ENCODE measurements at places on chromosomes 12 and 14.
A peak's percentile ranks its signal among the peaks of the same experiment; 100 is the strongest.

- DNase-seq = no peak
These were observed 2.3 kb downstream of the JDP2 start for GRCh38 chr14:75430116-75430515.

- DNase-seq = peak; percentile 31
These were observed 24.9 kb upstream of the C12orf76 start for GRCh38 chr12:110073049-110073831.

DNA sequence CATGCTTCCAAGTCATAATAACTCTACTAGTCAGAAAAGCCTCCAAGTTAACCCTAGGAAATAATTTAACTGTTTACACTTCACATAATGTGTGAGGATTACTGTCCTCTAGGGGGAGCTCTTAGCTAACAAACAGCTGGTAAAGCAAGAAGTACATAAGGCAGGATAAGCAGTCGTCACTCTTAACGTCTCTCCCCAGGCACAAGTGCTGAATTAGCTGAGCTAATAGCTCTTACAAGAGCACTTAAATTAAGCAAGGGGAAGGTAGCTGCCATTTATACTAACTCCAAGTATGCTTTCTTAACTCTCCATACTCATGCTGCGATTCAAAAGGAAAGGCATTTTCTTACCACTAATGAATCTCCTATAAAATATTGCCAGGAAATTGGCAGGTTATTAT, 79.3 kb upstream of the TSPAN11 start:
- peak; percentile 84 for DNase-seq

DNA sequence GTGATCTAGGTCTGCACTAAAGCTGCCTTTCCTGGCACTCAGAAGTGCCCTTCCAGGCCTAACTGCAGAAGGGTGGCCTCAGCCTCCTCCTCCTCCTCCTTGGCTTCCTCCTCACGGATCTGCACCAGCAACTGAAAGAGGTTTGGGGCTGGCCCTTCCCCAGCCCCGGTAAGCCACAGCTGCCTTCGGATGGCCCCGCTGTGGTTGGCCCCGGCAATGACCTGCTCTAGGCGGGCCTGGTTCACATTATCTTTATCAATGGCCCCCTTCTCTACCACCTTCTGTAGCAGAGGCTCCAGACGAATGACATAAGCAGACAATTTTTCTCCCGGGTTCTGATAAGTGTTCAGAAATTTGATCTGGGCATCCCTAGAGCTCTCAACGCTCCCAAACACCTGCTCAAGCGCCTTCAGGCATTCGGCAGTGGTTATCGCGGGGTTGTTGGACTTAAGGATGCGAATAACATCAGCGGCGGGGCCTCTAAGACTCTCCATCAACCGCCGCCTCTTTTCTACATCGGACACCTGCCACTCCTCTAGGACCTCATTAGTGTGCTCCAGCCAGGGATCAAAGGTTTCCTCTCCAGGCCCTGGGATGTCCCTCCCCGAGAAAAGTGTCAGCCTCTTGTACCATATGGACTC, 1.5 kb downstream of the PNMA1 start:
- peak; percentile 43 for DNase-seq

GRCh38 chr14:102407258-102407657, 44.5 kb downstream of the TECPR2 start:
- DNase-seq = no peak

- no peak for DNase-seq
These were observed 244.2 kb upstream of the CRY1 start for GRCh38 chr12:107337346-107338095.

- no peak for DNase-seq
These were observed 1.2 kb downstream of the SOX5 start for GRCh38 chr12:23948291-23948690.

DNA sequence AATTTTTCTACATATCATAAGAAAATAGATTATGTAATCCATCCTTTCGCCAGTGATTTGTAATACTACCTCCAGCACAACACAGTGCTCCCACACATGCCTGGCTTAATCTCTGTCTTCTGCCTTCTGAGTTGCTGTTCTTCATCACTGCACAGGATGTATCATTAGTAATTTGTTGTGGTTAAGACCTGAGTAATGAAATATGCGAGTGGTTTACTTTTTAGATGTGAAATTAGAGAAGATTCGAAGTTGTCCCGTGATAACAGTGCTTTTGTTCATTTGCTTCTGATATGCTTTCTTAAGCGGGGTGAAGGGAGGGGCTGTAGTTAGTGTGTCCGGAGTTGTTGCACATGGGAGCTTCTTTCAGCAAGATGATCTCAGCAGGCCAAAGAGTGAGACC, 18.1 kb downstream of the KRT85 start:
- no peak for DNase-seq

- no peak for DNase-seq
These were observed 9.3 kb upstream of the C12orf43 start for GRCh38 chr12:121025442-121026226.
